ENCODE measurements at places on chromosomes 3 and 15.

GRCh38 chr3:2872884-2873283, 237.3 kb downstream of the IL5RA start:
- DNase-seq, result no peak

- no peak for DNase-seq
Measured at GRCh38 chr15:81886591-81886990, 159.2 kb downstream of the MEX3B start.

DNA sequence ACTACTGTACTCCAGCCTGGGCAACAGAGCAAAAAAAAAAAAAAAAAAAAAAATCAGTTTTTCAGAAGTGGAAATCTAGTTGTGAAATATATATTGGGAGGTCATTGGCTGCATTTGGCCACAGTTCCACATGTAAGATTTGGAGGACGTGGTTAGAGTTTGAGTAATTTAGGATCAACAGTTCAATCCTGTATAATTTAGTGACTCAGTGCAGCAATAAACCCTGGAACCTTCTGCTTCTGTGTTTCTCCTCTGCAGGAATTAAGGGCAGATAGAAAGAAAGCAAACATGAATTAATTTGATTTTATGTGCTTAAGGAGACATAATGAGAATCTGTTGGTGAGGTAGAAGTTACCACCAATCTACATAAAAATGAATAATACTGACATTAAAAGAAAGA, 347.0 kb downstream of the PTPRG start:
- no peak for DNase-seq

- no peak for DNase-seq
Measured at GRCh38 chr15:60993008-60993407, 236.1 kb downstream of the RORA start.

DNA sequence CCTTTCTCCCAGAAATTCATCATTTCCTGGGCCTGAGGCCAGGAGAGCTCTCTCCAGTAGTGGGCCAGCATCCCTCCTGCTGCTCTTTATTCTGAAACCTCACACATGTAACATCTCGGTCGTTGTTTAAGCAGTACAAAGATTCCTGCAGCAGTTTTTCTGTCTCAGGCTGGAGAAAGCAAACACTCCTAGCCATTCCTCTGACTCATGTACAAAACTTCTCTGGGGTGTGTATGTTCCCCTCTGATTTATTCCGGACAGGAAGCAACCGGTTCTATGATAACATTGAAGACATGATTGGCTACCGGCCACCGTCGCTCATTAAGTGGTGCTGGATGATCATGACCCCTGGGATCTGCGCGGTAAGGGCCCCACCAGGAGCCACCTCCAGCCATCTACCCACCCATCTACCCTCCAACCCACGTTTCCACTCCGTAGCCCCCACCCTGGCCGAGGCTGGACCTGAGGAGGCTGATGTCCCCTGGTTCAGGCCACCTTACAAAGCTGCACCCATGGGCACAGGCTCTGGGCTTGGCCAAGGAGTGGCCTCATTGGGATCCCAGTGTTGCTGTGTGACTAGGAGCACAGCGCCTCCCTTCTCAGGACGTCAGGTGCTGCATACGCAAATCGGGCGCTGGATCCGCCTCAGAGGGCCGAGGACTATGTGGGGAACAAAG, 58.6 kb upstream of the SLC6A1 start:
- DNase-seq, result no peak

DNA sequence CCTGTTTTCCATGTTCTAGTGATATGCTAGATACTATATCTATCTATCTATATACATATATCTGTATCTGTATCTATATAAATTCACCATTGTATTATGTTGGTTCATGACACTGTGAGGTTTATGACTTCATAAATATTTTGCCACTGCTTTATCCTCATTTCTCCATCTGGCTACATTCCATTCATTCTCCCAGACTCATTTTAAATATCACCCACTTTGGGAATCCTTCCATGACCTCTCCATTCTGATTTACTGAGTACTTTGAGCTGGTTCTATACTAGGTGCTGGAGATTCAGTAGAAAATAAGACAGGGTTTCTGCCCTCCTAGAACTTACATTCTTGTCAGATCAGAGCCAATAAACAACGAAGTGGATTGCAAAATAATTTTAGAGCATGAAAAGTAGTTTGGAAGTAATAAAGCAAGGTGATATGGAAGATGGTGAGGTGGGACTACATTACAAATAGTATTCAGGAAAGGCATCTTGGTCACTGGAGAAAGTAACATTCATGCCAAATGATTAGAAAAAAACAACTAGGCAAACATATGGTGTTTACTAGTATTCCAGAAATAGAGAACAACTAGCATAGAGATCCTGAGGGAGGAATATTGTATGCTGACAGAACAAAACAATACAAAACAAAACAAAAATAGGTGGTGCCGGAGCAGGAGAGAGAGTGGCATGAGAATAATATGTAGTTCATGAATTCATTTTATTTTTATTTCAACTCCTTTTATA, 11.6 kb upstream of the PLSCR4 start:
- DNase-seq, result no peak

DNA sequence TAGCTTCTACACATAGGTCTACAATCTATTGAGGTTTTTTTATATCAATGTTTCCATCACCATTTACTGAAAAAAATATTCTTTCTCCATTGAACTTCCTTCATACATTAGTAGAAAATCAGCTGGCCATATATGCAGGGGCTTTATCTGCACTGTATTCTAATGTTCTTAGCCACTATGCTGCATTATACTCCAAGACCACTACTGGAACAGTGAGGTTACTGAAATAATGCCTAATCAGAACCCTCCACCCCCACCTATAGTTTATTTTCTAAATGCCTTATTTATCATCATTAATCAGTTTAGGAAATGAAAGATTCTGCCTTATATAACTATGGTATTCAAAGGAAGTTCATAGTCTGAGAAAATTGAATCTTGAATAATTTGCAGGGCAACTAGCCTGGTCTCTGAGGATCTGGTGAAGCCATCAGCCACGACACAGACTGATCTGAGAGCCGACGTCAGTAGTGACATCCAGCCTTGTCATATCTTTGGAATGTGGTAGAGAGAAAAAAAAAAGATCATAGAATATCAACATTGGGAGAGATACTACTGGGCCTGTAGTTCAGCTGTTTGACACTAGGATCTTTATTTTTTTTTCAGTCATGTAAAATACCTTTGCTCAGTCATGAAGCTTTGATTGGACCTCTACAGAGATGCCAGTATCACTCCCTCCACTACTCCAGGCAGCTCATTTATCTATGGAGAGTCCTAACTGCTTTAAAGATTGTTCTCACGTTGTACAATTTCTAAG, 66.6 kb downstream of the P3H2 start:
- DNase-seq, result no peak

- no peak for DNase-seq
Measured at GRCh38 chr3:111768571-111769100, 90.4 kb upstream of the PHLDB2 start.

DNA sequence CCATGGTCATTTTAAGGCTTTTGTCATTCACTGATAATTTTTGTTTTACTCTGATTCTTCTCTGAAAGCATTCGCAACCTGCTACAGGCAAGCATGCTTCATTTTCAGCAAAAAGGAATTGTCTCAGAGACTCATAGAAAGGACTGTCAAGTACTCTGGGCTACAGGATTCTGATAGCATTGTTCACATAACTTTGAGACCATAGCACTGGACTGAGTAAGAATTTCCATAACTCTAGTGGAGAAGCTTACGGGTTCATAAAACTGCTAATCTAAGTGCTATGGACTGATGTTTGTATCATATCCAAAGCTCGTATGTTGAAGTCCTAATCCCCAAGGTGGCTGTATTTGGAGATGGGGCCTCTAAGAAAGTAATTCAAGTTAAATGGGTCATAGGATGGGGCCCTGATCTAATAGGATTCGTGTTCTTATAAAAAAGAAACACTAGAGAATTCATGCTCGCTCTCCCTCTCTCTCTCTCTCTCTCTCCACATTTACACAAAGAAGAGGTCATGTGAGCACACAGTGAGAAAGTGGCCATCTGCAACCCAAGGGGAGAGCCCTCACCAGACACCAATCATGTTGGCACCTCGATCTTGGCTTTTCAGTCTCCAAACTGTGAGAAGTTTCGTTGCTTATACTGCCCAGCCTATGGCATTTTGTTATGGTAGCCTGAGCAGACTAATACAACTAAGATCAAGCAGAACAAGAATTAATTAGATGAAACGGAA, 60.4 kb downstream of the CRYGS start:
- DNase-seq, result no peak

- DNase-seq, result no peak
Measured at GRCh38 chr15:63971427-63971805, 74.9 kb downstream of the DAPK2 start.

GRCh38 chr15:64387562-64388168, at the start of gene TRIP4:
Gene TRIP4 (plus strand): TSS chr15:64387836. CDS start chr15:64387864, 28 bp downstream.
- peak; percentile 86 for DNase-seq

- DNase-seq, result no peak
Measured at GRCh38 chr15:61880084-61880483, 180.2 kb downstream of the VPS13C start.

GRCh38 chr15:92831336-92831654, 68.8 kb upstream of the CHD2 start:
- no peak for DNase-seq

GRCh38 chr3:186411994-186412393, 50.0 kb upstream of the DGKG start:
- no peak for DNase-seq

GRCh38 chr3:15713364-15713763, 84.4 kb downstream of the ANKRD28 start:
- no peak for DNase-seq

DNA sequence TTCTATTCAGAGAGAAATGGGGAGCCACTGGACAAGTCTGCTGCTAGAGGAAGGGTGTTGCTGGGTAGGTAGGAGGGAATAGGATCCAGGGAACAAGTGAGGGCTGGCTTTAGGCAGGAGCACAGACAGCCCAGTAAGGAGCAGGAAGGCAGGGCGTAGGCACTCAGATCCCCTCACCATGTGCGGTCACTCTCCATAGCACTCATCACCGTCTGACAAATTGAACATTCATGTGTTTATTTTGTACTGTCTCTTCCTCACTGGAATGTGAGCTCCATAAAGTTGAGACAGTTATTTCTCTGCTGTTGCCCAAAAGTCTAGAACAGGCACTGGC, 24.2 kb upstream of the LRRC34 start:
- DNase-seq, result no peak

DNA sequence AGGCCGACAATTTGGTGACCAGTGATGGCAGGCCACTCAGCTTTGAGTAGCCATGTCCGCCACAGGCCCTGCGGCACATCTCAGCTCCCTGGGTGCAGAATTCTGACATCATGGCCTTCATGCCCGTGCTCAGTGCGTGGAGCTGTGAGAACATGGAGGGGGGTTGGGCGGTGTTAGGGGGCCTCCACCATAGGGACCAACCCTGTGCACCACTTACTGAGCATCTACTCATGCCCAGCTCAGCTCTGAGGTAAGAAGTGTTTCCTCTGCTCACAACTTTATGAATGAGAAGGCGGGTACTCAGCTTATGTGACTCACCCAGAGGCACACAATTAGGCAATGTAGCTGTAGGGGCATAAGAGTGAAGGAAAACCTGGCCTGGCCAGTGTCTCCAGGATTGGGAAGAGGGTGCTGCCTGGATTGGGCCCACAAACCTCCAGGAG, 10.5 kb downstream of the ACOX2 start:
- DNase-seq, result no peak

Measured in GM19239 (cell line).